ENCODE measurements at places on chromosomes 2 and 18.

- no peak for DNase-seq
Measured at GRCh38 chr2:48888066-48888465, 132.5 kb upstream of the LHCGR start.

DNA sequence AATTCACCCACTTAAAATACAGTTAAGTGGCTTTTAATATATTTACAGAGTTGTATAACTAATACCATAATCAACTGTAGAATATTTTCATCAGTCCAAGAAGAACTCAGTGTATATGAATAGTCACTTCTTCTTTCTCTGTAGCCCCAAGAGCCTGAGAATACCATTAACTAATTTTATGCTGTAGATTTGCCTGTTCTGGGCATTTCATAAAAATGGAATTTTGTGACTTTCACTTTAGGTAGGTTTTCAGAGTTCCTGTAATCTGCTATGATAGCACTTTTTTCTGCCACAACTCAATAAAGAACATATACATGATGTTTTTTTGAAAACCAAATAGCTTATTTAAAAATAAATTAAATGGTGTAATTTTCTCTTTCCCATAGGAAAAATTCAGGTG, 57.6 kb downstream of the CCDC102B start:
- DNase-seq = no peak

DNA sequence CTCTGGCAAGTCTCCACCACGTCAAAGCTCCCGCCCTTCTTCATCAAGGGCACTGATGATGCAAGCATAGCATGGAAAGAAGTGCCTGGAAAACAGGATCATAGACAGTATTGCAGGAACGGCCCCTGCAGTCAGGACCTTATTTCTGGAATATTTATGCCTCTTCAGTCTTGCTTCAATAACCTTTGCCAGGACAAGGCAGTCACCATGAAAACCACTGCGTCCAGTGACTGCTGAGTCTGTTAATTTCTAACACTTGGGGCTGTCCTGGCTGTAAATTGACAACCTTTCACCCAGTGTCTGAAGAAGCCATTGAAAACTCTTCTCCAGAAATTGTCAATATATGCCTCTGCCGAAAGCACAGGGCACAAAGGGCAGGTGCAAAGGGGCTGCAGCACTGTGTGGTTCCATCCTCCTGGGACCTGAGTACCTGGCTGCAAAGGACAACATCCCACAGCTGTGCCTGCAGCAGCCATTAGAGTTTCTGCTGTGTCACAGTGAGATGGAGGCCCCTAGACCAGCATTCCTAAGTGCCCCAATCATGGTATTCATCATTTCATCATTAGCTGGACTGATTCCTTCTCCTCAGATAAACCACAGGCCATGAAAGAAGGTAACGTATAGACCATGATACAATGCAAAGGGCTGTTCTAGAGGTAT, 819.6 kb downstream of the RNF144A start:
- DNase-seq = no peak

DNA sequence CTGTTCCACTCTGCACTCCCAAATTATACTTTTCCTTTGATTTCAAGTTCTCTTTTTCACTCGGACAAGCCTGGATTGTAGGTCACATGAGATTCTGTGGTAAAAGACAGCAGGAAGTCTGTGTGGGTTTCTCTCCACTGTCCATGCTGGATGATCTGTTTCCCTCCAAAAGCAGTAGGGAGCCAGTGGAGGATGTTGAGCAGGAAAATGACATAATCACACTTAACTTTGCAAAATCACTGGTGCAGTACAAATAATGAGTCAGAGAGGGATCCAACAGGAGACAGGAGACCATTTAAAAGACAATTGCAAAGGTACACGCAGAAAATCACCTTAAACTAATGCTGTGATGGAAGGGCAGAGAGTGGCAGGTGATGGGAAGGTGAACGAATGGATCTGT, 301.3 kb downstream of the ZNF407 start:
- DNase-seq = no peak

DNA sequence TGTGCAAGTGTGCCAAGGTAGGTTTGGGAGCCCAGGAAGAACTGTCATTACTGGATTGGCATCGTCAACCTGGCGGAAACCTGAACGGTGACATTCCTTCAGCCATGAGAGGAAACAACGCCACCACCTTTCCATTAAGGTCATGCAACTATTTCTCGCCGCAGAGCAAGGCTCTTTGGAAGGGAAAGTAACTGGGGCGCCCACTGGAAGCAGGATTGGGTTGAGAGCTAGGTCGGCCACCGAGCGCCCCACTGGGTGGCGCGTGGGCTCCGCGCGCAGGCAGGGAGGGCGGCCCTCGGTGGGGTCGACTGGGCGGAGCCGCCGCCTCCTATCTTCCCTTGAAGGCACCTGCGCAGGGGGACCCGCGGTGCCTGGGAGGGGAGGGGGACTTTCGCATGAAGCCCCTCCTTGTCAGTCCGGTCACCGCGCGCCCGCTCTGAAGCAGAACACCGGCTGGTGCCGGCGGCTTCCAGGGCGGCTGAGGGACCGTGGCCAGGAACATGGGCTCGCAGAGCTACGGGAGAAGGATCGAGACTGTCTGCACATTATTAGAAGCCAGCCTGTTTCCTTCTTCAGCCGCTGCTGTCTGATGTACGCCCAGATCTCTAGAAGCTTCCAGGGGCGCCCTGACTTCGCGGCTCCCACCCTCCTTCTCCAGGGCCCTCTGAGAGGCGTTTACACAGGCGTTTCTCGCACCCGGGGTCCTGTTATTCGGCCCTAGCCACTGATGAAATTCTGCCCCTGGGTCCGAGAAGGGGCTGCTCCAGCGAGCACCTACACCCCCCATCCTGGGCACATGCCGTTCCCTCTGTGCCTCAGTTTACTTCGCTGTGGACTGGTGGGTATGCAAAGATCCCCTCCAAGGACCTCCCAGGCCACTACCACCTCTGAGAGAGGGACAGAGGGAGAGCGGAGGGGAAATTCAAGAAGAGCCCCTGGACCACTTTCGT, 27.3 kb upstream of the MAL start:
- no peak for DNase-seq

GRCh38 chr2:68829749-68830148, 41.4 kb downstream of the BMP10 start:
- DNase-seq = no peak

- peak; percentile 92 for DNase-seq
Measured at GRCh38 chr2:23803965-23804542, 122.9 kb downstream of the ATAD2B start.

- DNase-seq = no peak
Measured at GRCh38 chr18:9814431-9814830, 71.3 kb upstream of the TXNDC2 start.

GRCh38 chr2:68809324-68810240, 61.6 kb downstream of the BMP10 start:
- DNase-seq = no peak

GRCh38 chr2:223901854-223902253, 43.3 kb downstream of the WDFY1 start:
- DNase-seq = no peak

DNA sequence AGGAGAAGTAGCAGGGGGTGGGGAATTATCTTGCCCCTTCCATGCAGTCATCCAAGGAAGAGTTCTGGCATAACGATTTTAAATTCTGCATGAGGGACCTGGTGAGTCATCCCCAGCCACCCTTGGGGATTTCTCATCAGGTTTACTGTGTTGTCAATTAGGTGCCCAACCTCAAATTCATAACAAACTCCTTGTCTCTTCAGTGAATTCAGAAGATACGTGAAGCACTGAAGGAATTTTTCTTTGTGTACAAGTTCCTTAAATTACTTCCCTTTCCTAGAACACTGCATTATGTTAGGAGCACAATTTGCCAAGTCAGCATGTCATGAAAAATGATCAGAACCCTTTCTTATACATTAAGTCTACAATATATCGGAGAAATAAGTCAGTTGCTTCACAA, 70.8 kb upstream of the NOSTRIN start:
- DNase-seq = no peak

GRCh38 chr18:78865056-78865598, 114.5 kb upstream of the SALL3 start:
- no peak for DNase-seq

GRCh38 chr2:23376972-23377371, 8.0 kb upstream of the KLHL29 start:
- no peak for DNase-seq

GRCh38 chr18:46439037-46439436, 218.0 kb downstream of the LOXHD1 start:
- no peak for DNase-seq

DNA sequence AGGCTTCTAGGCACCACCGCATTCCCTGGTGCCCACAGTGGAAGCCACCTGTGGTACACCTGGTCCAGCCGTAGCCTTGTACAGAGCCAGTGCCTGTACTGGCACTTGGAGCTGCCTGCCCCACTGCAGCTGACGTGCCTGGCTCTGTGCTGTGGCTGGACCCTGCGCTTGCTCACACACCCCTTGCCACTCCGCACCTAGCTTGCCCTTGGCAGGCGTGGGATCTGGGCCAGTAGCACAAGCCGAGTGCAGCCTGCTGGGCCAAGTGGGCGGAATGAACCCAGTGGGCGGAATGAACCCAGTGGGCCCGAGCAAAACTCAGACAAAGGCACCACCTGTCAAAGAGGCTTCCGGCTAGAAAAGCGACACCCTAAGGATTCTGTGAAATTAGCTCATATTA, 126.3 kb downstream of the ARHGAP28 start:
- DNase-seq = no peak

GRCh38 chr2:46942143-46942526, 26.5 kb upstream of the MCFD2 start:
- peak; percentile 58 for DNase-seq

Data from erythroblast (primary cell).